ENCODE measurements at places on chromosomes 11 and 22. TPM values are rescaled to one million over a fixed set of nuclear protein-coding genes. Genes with fewer than 3 reads are reported as not detected.

DNA sequence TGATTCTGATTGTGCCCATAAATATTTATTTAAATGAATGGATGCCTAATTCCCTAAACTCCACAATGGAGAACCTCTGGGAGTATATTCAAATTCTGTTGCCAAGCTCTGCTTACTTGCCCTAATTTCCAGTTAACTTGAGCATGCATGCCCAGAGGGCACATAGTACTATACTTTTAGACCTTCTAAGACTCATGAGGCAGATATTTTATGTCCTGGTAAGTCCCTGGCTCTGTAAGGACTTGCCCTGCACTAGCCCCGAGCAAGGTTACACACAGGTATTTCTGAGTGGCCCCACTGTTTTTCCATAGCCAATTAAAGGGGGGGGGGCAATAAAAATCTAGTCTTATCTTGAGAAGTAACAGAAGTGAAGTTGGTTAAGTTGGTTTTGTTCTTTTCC is 21.1 kb upstream of the CAPRIN1 start:
- DNase-seq: no peak

DNA sequence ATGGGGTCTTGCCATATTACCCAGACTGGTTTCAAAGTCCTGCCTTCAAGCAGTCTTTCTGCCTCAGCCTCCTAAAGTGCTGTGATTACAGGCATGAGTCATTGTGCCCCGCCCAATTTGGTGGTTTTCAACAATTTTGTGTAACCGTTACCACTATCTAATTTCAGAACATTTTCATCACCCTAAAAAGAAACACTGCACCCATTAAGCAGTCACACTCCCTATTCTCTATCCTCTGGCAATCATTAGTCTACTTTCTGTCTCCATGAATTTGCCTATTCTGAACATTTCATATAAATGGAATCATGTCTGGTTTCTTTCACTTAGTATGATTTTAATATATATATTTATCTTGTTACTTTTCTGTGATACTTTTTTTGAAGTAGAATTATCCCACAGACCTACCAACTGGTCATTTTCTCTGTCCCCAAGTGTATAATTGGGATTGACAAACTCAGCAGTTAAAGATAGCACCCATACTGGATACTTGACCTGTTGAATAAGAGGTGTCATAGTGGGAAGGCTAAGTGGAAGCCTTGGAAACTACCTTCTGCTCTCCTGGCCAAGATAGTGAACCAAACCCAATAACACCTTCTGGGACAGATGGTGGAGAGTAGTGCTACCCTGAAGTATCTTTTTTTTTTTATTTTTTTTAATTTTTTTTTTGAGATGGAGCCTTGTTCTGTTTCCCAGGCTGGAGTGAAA is 64.8 kb downstream of the STIM1 start:
- peak; percentile 91 for DNase-seq

Gene TRABD
- total RNA-seq: 15.5 TPM

- DNase-seq: no peak
Measured at GRCh38 chr11:69817265-69818230, 1.7 kb downstream of the FGF3 start.

DNA sequence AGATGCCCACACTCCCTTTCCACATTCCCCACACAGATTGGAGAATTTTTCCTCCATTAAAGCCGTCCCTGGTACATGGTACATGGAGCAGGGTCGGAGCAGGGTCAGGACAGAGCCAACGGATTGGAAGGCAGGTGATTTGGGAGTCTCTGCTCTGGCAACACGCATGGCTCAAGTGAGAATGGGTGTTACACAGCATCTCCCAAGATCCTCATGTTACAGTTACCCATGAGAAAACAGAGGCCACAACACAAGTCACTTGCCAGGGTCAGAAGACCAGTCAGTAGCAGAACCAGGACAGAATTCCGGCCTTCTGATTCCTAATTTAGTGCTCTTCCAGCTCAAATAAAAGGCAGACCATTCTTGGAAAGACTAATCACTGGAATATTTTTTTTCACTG is 7.7 kb upstream of the F2 start:
- DNase-seq: peak; percentile 51

- DNase-seq: peak; percentile 17
Measured at GRCh38 chr11:76380159-76380976, 564 bp downstream of the THAP12 start.

GRCh38 chr22:37218771-37219411 is 6.6 kb upstream of the SSTR3 start:
- no peak for DNase-seq

Gene RBMXL2
- not detected for total RNA-seq

Gene TMEM45B
- total RNA-seq: not detected

DNA sequence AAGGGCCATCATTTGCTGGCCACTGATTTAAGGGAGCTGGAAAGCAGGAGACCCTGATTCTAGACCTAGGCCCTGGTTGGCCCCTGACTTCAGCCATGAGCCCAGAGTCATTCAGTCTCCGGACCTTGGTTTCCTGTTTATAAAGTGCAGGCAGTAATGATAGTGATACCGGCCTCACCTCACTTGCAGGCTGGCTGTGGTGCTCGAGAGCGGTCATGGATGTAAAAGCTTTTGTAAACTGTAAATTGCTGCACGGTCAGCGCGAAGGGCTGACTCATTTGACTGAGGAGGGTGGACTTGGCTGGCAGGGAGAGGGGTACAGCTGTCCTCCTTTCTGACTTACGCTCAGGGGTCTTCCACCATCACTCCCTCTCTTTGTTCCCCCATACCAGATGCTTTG is 37.4 kb downstream of the FBLN1 start:
- DNase-seq: no peak

GRCh38 chr11:132962041-132962440 is 570.3 kb downstream of the OPCML start:
- DNase-seq: peak; percentile 0

GRCh38 chr11:59459916-59460315 is 3.2 kb downstream of the OR4D6 start:
- no peak for DNase-seq

DNA sequence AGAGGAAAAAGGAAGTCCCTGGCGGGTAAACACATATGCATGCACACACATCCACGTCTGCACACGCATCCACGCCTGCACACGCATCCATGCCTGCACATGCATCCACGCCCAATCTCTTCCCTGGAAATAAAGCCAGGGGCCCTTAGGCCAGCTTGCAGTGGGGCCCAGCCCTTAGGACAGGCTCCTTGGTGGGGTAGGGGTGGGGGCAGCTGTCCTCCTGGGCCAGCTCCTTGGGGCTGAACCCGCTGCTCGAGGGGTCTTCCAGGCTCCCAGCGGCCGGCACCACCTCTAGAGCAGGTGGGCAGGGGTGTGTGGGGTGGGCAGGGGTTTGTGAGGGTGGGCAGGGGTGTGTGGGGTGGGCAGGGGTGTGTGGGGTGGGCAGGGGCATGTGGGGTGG is 1.9 kb downstream of the C11orf21 start:
- DNase-seq: no peak

Gene CSNK2A3
- 4.7 TPM for total RNA-seq

DNA sequence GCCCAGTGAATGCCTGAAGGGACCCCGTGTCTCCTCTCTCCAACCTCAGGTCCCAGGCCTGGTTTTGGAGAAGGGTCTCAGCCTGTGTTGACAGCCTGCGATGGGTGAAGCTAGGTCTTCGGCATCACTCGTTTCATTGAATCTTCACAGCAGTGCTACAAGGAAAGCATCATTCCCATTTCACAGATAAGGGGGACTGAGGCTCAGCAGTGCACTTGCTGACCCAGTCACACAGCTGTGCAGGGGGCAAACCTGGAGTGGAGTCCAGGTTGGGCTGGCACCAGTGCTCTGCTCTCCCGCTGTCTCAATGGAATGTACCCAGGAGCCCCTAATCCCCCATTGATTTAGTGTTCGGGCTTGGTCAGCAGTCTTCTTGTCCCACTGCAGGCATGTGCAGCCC is 10.9 kb upstream of the YWHAH start:
- no peak for DNase-seq

Gene CRYAB
- total RNA-seq: 60.2 TPM

Gene ACTN3
- not detected for total RNA-seq

DNA sequence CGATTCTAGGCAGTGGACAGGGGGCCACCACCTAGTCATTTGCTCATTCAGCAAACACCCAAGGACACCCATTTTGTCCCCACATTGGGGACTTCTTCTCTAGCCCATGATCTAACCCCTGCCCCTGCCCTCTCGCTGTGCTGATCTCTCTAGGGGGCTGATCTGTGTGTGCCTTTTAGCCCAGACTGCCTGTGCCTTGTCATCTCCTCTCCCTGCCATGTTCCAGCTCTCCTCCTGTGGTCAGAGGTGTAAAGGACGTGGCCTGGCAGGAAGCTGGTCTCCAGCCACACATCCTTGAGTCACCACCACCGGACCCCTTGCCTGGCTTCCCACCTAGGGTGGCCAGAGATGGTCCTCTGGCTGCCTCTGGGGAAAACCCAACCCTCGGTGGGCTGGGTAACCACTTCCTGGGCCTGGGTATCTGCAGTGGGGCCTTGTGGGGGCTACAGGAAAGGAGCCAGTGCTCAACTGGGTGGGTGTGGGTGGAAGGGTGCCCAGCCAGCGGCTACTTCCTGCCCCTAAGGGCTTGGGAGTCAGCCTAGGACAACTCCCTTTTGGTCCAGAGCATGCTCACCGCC is 1.3 kb downstream of the CTSW start:
- no peak for DNase-seq

- DNase-seq: no peak
Measured at GRCh38 chr22:41899110-41899509, 15.8 kb downstream of the SHISA8 start.

Gene ARHGAP8
- total RNA-seq: 0.41 TPM

DNA sequence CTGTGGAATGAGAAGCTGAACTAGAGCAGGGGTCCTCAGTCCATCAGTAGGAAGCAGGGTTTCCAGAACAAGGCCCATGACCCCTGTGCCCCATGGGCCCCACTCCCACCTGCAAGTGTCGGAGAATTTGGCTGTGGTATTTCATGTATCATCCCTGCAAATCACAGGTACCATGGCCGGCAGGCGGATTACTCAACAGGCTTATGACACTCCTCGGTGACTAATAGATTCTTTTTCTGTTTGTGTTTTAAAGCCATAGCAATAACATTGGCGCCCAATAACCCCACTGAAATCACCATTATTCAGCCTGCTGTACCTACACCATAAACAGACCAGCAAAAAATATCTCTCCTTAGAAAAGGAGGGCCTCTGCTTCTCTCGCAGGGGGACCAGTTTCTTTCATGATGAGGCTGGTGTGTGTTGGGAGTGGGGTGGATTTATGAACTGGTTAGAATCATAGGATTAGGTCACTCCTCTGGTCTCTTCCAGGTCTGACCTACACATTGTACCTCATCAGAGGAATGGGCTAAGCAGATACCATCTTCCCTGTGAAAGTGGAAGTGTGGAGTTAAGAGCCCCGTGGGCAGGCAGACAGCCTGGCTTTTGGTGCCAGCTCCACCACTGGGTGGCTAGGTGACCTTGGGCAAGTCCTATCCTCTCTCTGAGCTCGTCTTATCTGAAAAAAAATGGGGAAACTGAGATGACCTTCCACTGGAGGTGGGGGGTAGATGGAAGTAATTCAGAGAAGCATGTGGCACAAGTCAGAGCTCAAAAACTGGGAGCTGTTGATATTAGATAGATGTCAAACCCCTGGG is 60.2 kb upstream of the WNT11 start:
- peak; percentile 78 for DNase-seq

Gene KRTAP5-11
- total RNA-seq: not detected

GRCh38 chr11:92269021-92269420 is 44.4 kb downstream of the FAT3 start:
- DNase-seq: peak; percentile 3

- DNase-seq: no peak
Measured at GRCh38 chr22:33034753-33035152, 23.4 kb downstream of the SYN3 start.

Gene OR4C11
- not detected for total RNA-seq

GRCh38 chr11:59829358-59829757 is 15.9 kb downstream of the CBLIF start:
- DNase-seq: no peak

DNA sequence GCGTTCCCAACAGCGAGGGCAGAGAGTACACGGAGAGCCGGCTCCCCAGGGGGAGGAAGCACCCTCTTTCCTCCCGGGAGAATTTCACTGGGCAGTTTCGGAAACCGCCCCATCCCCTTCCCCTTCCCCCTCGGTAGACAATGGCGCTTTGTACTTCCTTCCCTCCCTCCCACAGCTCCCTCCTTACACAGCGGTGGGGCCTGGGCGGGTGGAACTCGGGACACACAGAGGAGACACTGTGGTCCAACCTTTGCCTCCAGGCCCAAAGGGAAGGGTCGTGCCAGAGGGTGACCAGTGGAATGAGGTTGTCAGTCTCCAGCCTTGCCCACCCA is 4.3 kb downstream of the SMTN start:
- no peak for DNase-seq

Gene LRP4
- 4.7 TPM for total RNA-seq

DNA sequence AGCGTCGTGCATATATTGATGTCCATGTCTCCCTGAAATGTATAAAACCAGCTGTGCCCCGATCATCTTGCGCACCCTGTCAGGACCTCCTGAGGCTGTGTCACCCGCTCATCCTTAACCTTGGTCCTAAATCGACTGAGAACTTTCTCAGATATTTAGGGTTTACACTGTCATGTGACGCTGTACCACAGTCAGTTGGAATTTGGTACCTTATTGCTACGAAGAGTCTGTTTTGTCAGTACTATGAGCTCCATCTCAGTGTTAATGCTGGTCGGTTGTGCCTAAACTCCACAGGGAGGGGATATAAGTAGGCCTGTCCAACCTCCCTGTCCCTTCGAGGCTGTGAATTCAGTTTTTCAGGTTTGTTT is 1.8 kb upstream of the IFITM2 start:
- no peak for DNase-seq

Gene USH1C
- total RNA-seq: not detected

Gene GAB4
- not detected for total RNA-seq

Gene PKNOX2
- 2.0 TPM for total RNA-seq

GRCh38 chr11:78651136-78651775 is 76.6 kb upstream of the NARS2 start:
- no peak for DNase-seq

Gene ENDOD1
- 17.6 TPM for total RNA-seq

Gene YPEL4
- total RNA-seq: 1.7 TPM

Gene ZBTB16
- total RNA-seq: 0.41 TPM

Gene OR52E8
- not detected for total RNA-seq

GRCh38 chr22:40572976-40573375 is 63.5 kb downstream of the MRTFA start:
- peak; percentile 55 for DNase-seq

DNA sequence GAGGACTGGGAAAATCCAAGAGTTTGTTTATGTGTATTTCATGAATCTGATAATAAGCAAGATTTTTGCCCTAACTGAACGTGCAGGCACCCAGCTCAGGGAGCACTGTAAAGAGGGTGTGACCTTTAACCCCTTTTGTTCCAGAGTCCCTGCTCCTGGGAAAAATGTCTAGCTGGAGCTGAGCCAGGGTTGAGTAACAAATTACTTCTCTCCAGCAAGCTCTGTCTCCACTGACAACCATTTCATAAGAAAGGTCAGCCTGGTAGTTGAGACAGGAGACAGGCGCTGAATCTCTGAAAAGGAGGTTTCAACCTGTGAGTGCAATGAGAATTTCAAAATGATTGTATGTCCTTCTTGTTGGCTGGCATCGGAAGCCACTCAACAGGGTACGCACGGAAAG is 156.4 kb upstream of the NARS2 start:
- peak; percentile 18 for DNase-seq

GRCh38 chr11:4606231-4607015 is 1.6 kb downstream of the TRIM68 start:
- DNase-seq: peak; percentile 67

Measured in fibroblast of the aortic adventitia (primary cell).